ENCODE measurements at places on chromosomes 3 and 15.

DNA sequence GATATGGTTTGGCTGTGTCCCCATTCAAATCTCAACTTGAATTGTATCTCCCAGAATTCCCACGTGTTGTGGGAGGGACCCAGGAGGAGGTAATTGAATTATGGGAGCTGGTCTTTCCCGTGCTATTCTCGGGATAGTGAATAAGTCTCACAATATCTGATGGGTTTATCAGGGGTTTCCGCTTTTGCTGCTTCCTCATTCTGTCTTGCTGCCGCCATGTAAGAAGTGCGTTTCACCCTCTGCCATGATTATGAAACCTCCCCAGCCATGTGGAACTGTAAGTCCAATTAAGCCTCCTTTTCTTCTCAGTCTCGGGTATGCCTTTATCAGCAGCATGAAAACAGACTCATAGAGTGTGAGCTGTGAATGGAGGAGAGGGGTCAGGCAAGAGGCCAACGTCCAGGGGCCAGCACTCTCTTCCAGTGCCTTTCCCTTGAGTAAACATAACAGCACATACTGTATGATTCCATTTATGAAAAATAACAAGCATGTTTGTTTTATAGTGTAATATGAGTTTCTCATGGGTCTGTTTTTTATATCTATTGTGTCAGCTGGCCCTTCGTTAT, 16.3 kb upstream of the LCTL start:
- DNase-seq: no peak

GRCh38 chr3:12303993-12304392, 15.1 kb downstream of the PPARG start:
- DNase-seq: no peak

- no peak for DNase-seq
These were observed 607.7 kb downstream of the PYDC2 start for GRCh38 chr3:192068464-192069254.

DNA sequence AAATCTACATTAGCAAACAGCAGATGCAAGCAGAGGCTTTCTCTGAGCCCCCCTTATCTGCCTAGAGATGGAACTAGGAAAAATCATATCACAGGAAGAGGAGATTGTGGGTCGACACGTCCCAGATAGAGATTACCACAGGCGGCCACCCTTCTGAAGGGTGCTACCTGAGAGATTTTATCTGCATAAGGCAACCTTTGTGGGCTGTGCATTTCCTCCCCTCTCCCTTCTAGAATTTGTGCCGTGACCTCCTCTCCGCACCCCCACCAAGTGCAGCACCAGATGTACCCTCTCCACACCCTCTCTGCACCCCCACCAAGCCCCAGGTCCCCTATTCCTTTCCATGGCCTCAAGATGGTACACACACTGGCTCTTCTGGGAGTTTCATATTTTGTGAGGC, 27.4 kb downstream of the METTL6 start:
- no peak for DNase-seq

All from esophagus squamous epithelium (tissue), 5 donors.